ENCODE measurements at places on chromosomes 16 and 17. TPM values are rescaled to one million over a fixed set of nuclear protein-coding genes. Genes with fewer than 3 reads are reported as not detected.

Gene AURKB
- total RNA-seq, result 4.1 TPM

Gene ARHGAP23
- total RNA-seq, result 1.8 TPM

Gene VAT1L
- total RNA-seq, result not detected

Gene NUBP2
- 49.4 TPM for total RNA-seq

Gene CCL7
- not detected for total RNA-seq

Gene TUFM
- total RNA-seq, result 128 TPM

Gene TMEM100
- not detected for total RNA-seq

Gene DOC2A
- not detected for total RNA-seq

Gene NUDT16L1
- total RNA-seq, result 39.1 TPM

Gene TVP23A
- not detected for total RNA-seq

- no peaks in the 10 kb centered on the region for H3K27me3 ChIP-seq
- H3K4me1 ChIP-seq, result no peaks in the 10 kb centered on the region
- no peak overlapping the region for H3K4me3 ChIP-seq
- no peak for DNase-seq
Measured at GRCh38 chr16:71449020-71449419, 7.2 kb upstream of the TLE7 start.

- no peak overlapping the region for H3K4me3 ChIP-seq
- no peaks in the 10 kb centered on the region for H3K36me3 ChIP-seq
- peaks cover 11% of the 10 kb centered on the region for H3K4me1 ChIP-seq
- H3K27me3 ChIP-seq, result no peaks in the 10 kb centered on the region
- H3K27ac ChIP-seq, result no peak overlapping the region
Measured at GRCh38 chr16:27308792-27309191, 5.0 kb upstream of the IL4R start.

GRCh38 chr16:17160920-17161431, 309.8 kb downstream of the XYLT1 start:
- DNase-seq, result no peak
- no peak overlapping the region for H3K4me3 ChIP-seq
- peaks cover 4% of the 10 kb centered on the region for H3K36me3 ChIP-seq
- peaks cover 9% of the 10 kb centered on the region for H3K4me1 ChIP-seq
- no peaks in the 10 kb centered on the region for H3K27me3 ChIP-seq

DNA sequence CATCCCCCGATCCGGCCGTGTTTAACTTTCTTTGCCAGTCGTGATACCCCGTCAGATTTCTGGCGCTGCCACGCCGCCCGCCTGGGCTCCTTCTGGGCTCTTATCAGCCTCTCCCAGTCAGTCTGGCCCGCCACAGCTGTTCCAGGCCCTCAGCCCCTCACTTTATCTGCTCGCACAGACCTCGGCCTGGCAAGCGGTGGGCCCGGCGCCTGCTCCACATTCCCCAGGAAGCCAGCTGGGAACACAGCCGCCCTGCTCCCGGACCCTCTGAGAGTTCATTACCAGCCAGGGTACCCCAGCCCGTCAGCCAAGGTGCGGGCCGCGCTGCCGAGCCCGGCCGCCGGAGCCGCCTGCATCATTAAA, 157.5 kb downstream of the ZNF423 start:
- no peaks in the 10 kb centered on the region for H3K36me3 ChIP-seq
- no peak for DNase-seq
- no peaks in the 10 kb centered on the region for H3K27me3 ChIP-seq
- no peak overlapping the region for H3K27ac ChIP-seq
- no peaks in the 10 kb centered on the region for H3K4me1 ChIP-seq

- H3K4me3 ChIP-seq, result no peak overlapping the region
- no peak for DNase-seq
- H3K36me3 ChIP-seq, result no peaks in the 10 kb centered on the region
Measured at GRCh38 chr17:80768389-80768788, 223.3 kb upstream of the CHMP6 start.

DNA sequence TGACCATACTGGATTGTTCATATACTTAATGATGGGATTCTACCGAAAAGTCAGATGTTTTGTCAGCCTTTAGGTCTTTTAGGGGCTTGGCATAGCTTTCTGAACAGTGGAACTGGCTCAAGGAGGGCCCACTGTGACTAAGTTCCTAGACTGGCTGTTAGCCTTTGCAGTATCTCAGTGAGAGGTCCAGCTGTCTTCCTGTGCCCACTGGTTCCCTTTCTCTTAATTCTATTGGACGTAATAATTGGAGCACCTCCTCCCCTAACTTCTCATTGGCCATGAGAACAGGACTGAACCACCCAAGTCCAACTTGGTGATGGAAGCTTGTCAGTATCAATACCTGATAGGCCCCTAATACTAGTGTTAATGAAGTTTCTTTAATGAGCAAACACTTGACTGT, 13.5 kb downstream of the KPNA2 start:
- H3K4me1 ChIP-seq, result no peaks in the 10 kb centered on the region
- H3K27me3 ChIP-seq, result no peaks in the 10 kb centered on the region
- no peak overlapping the region for H3K27ac ChIP-seq
- no peak overlapping the region for H3K4me3 ChIP-seq

- peaks cover 12% of the 10 kb centered on the region for H3K27me3 ChIP-seq
- no peaks in the 10 kb centered on the region for H3K36me3 ChIP-seq
- no peak for DNase-seq
- no peak overlapping the region for H3K4me3 ChIP-seq
Measured at GRCh38 chr17:36655726-36656125, 54.3 kb downstream of the MRM1 start.

- no peak overlapping the region for H3K4me3 ChIP-seq
- H3K4me1 ChIP-seq, result no peaks in the 10 kb centered on the region
- H3K27me3 ChIP-seq, result no peaks in the 10 kb centered on the region
- DNase-seq, result peak; percentile 45
- H3K27ac ChIP-seq, result no peak overlapping the region
Measured at GRCh38 chr17:10631048-10631700, 25.9 kb downstream of the MYH3 start.

DNA sequence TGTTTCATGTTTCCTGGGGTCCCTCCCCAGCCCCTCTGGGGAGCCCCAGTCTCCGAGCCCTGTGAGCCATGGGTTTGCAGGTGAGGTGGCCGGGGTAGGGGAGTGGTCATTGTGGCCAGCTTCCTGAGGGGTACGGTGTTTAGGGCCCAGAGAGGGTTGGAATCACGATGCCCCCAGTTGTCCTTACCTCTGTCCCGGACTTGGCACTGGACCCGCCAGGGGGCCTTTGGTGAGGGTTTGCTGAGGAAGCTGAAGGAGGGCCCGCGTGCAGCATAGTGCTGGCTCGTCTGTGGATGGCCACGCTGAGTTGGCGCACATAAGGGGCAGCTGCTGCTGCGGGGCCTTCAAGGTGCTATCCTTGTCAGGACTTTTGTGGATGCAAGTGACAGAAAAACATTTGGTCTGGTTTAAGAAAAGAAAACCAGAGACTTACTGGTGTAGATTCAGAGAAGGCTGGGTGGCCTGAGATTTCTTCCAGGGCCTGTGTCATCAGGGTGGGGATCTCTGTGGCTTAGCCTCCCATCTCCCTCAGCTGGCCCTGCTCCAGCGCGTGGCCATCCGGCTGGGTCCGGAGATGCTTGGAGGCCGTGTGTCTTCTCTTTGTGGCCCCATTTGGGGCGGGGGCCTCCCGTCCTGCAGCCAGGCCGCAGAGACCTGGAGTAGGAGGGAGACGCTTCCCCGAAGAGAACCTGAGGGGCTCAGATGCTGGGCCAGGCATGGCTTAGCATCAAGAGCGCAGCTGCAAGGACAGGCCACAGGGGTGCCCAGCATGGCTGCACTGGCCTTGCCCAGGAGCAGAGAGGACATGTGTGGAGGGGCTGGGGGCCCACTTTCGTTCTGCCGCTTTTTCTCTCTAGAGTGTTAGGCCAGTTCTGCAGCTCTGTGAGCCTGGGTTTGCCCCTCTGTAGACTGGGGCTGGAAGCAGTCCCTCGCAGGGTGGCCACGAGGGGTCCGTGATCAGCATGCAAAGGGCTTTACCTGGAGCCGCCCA, 33.7 kb upstream of the NUDT16L1 start:
- DNase-seq, result no peak
- no peaks in the 10 kb centered on the region for H3K27me3 ChIP-seq
- H3K4me3 ChIP-seq, result no peak overlapping the region
- peaks cover 33% of the 10 kb centered on the region for H3K36me3 ChIP-seq

- H3K4me3 ChIP-seq, result no peak overlapping the region
- no peak overlapping the region for H3K27ac ChIP-seq
- H3K36me3 ChIP-seq, result no peaks in the 10 kb centered on the region
Measured at GRCh38 chr17:14015271-14015670, 54.0 kb upstream of the COX10 start.

- peaks cover 14% of the 10 kb centered on the region for H3K4me1 ChIP-seq
- peak overlapping the region; percentile 17 for H3K4me3 ChIP-seq
- no peaks in the 10 kb centered on the region for H3K27me3 ChIP-seq
Measured at GRCh38 chr17:64412944-64413381, 22.3 kb upstream of the PECAM1 start.

DNA sequence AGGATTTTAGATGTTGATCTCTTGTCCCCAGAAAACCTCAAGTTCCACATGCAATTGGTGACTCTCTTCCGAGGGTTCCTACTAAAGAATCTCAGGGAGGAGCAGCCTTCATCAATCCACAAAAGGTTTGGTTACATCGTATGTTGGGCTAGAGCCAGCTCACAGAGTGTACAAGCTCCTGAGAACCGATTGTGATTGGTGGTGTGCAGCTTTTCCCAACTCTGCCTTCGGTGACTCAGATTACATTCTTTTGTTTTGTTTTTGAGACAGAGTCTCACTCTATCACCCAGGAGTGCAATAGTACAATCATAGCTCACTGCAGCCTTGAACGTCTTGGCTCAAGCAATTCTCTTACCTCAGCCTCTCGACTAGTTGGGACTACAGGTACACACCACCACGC, 172.4 kb downstream of the PMP22 start:
- no peaks in the 10 kb centered on the region for H3K27me3 ChIP-seq
- H3K36me3 ChIP-seq, result no peaks in the 10 kb centered on the region
- no peaks in the 10 kb centered on the region for H3K4me1 ChIP-seq
- H3K27ac ChIP-seq, result no peak overlapping the region
- DNase-seq, result no peak
- no peak overlapping the region for H3K4me3 ChIP-seq

DNA sequence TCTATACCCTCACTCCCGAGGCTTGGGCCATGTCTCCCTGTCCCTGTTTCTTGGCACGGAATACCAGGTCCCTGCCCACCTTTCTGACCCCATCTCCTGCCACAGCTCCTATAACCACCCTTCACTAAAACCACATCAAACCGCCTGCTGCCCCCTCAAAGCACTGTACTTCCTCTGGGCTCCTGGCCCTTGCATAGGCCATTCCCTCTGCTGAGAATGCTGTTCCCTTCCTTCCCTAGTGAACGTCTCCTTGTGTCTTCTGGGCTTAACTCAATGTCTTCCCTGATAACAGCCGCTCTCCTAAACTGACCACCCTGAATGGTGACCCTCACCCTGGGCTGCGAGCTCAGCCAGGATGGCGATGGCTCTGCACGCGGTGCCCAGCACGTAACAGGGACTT, 10.7 kb downstream of the AANAT start:
- DNase-seq, result no peak
- no peak overlapping the region for H3K27ac ChIP-seq
- H3K27me3 ChIP-seq, result no peaks in the 10 kb centered on the region
- H3K4me3 ChIP-seq, result no peak overlapping the region

GRCh38 chr17:45306623-45307022, 10.2 kb downstream of the MAP3K14 start:
- peaks cover 60% of the 10 kb centered on the region for H3K4me1 ChIP-seq
- H3K36me3 ChIP-seq, result peaks cover 9% of the 10 kb centered on the region
- H3K4me3 ChIP-seq, result no peak overlapping the region

DNA sequence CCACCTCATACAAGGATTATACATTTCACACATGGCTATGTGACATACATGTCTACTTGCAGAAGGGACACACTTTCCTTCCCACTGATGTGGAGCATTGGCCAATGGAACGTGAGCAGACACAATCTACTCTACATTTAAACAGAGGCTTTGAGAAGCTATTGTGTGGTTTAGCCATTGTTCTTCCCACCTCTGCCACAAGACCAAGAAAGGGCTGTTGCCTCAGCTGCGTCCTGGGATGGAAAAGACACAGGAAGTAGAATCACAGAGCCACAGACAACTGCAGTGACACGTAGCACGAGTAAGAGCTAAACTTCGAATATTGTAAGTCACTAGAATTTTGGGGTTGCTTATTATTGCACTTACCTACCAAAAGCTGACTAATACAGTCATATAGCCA, 33.3 kb downstream of the PRKCB start:
- H3K27me3 ChIP-seq, result no peaks in the 10 kb centered on the region
- peak overlapping the region; percentile 34 for H3K27ac ChIP-seq
- peaks cover 2% of the 10 kb centered on the region for H3K36me3 ChIP-seq
- H3K4me3 ChIP-seq, result no peak overlapping the region
- peaks cover 44% of the 10 kb centered on the region for H3K4me1 ChIP-seq

GRCh38 chr17:21218101-21218500, 4.1 kb upstream of the TMEM11 start:
- H3K4me3 ChIP-seq, result no peak overlapping the region
- no peaks in the 10 kb centered on the region for H3K27me3 ChIP-seq
- H3K4me1 ChIP-seq, result peaks cover 15% of the 10 kb centered on the region
- no peak overlapping the region for H3K27ac ChIP-seq

- no peaks in the 10 kb centered on the region for H3K4me1 ChIP-seq
- no peaks in the 10 kb centered on the region for H3K27me3 ChIP-seq
- no peaks in the 10 kb centered on the region for H3K36me3 ChIP-seq
- no peak overlapping the region for H3K4me3 ChIP-seq
- H3K27ac ChIP-seq, result no peak overlapping the region
- no peak for DNase-seq
Measured at GRCh38 chr17:43377056-43377810, 21.6 kb upstream of the ARL4D start.

DNA sequence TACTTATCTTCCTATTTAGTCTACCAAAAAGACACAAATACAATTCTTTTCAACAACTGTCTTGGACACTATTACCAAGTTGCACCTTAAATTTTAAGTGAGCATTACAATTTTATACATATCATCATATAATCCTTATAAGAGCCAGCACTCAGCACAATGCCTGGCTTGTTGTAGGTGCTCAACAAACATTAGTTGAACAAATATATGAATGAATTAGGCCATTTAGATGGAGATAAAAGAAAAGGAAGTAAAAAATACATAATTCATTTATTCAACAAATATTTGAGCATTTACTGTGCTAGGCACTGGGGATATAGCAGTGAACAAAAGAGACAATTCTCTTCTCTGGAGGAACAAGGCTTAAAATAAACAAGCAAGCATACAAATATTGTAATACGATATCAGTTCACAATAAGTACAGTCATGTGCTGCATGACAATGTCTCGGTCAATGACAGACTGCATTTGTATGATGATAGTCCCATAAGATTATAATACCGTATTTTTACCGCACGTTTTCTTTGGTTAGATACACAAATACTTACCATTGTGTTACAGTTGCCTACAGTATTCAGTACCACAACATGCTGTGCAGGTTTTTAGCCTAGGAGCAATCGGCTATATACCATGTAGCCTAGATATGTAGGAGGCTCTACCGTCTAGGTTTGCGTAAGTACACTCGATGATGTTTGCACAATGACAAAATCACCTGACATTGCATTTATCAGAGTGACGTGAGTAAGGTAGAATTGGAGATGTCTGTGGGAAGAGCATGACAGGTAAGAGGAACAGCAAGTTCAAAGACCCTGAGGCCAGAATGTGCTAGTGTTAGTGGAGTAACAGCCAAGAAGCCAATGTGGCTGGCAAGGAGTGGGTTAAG, 86.4 kb upstream of the HS3ST2 start:
- no peaks in the 10 kb centered on the region for H3K27me3 ChIP-seq
- no peaks in the 10 kb centered on the region for H3K36me3 ChIP-seq
- no peaks in the 10 kb centered on the region for H3K4me1 ChIP-seq
- H3K27ac ChIP-seq, result no peak overlapping the region

- H3K4me1 ChIP-seq, result no peaks in the 10 kb centered on the region
- no peak overlapping the region for H3K4me3 ChIP-seq
- no peaks in the 10 kb centered on the region for H3K36me3 ChIP-seq
Measured at GRCh38 chr16:49454426-49455180, 81.0 kb downstream of the C16orf78 start.

- peaks cover 18% of the 10 kb centered on the region for H3K36me3 ChIP-seq
- H3K27ac ChIP-seq, result no peak overlapping the region
- no peak for DNase-seq
- peaks cover 33% of the 10 kb centered on the region for H3K4me1 ChIP-seq
- H3K27me3 ChIP-seq, result no peaks in the 10 kb centered on the region
- H3K4me3 ChIP-seq, result no peak overlapping the region
Measured at GRCh38 chr17:47987240-47987835, 16.4 kb downstream of the CDK5RAP3 start.
